Nucleus accumbens (tissue), 56 donors: ENCODE measurements at places on chromosomes 3 and 15.

GRCh38 chr15:65634356-65634755 is 12.6 kb downstream of the SLC24A1 start:
- DNase-seq, result no peak

- DNase-seq, result no peak
Measured at GRCh38 chr15:91929509-91929908, 76.0 kb downstream of the SLCO3A1 start.

DNA sequence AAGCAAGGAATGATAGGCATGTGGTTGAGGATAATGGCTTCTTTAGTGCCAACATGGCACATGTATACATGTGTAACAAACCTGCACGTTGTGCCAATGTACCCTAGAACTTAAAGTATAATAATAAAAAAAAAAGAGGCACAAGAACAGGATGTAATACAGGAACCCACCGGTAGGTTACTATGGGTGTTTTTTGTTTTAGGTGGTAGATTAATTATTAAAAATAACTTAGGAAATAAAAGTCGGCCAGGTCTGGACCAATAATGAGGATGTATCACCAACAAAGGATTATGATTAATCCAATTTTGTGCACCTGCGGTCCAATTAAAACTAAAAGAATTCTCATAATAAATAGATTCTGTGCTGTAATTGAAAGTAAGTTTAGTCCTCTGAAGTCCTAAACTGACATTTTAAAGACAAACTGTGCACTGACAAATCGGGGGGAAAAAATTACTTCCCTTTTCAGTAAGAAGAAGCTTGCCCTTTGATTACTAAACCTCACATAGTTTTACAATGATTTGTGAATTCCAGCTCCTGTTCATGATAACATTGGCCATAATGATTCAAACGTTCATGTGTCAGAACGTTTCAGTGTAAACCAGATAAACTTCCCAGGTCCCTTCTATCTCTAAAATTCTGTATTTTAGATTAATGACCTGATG is 62.2 kb downstream of the CASR start:
- no peak for DNase-seq

GRCh38 chr3:8891774-8892173 is 71.5 kb downstream of the RAD18 start:
- DNase-seq, result no peak

GRCh38 chr3:183980403-183980802 is 37.3 kb downstream of the ABCC5 start:
- DNase-seq, result no peak

GRCh38 chr15:83685916-83686332 is 32.0 kb downstream of the ADAMTSL3 start:
- no peak for DNase-seq

DNA sequence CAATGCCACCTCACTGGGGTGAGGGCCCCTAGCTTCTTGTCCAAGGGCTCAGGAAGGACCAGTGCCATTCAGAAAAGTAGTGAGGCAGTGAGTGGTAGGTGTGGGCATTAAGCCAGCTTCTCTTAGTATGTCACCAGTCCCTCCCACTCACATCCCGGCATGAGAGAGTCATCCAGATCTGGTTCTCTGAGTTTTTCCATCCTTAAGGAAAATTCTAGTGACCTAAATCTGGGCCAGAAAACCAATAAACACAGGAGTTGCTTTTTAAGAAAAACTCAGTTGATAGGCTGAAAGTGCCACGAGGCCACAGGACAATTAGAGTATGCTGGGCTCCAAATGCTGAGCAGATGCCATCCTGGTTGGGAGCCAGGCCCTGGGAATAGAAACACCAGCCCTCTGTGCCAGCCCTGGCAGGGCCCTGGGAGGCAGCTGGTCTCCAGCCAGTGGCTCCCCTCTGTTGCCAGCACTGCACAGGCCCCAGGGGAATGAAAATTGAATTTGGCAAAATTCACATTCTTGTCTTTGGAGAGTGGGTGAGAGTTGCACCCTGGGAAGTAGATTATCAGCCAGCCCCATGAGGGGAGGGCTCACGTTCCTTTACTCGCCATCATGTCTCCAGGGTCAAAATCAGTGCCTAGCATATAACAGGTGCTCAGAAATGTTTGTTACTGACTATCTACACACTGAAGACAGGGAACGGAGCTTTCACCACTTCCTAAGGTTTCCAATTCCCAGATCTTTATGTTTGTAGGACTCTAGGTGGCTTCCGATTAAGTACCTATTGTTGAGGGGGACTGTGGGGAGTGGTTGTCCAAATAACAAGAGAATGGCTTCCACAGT is 52.8 kb downstream of the FAM43A start:
- peak; percentile 74 for DNase-seq

DNA sequence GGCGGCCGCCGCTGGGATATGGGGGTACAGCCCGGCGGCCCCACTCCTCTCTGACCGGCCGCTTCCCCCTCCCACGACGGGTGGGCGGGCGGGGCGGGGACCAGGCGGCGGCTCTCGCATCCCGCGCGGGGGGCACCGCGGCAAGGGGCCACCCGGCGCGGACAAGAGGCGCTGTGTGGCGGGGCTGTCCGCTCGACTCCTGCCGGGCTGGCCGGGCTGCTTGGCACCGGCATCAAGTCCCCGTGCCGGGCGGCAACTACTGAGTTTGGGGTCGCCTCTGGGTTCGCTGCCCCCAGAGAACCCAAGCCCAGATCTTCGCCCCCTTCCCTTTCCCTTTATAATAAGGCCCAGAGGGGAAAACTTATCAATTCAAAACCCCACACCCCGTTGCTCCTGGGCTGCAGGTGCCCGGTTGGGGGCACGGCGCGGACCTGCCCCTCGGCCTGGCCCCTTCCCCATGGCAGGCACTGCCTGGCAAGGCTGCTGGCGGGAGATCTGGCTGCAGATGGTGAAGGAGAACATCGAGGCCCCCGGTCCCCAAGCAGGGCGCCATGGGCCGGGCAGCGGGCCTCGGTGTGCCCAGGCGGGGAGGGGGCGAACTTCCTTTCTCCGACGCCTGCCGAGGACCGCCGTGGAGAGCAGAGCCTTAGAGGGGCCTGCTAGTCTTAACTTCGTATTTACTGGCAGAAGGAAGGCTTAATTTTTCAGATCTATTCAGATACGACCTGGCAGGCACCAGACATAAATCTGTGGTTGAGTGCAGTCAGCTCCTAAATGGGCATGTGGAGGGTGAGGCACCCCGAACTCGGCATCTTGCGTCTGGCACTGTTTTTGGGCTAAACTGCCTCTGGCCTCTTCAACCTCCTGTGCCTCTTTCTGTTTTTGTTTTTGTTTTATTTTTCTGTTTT is 911 bp downstream of the APBA2 start:
- DNase-seq, result no peak

DNA sequence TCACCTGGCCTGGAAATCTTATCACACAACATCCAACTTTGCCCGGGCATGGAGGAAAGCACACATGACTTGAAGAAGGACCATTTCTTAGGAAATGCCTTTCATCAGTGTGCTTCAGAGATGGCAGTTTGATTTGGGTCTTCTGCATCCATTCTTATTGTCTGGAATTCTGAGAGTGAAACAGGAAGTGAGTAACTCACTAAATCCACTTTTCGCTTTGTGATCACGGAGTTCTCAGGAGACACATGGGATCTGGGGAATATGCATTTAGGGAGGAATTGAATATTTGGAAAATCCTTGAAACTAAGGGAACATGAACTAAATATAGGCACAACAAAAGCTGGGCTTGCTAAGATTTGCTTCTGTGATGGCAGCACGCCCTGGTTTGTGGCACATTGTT is 212.5 kb upstream of the FEZF2 start:
- DNase-seq, result no peak

DNA sequence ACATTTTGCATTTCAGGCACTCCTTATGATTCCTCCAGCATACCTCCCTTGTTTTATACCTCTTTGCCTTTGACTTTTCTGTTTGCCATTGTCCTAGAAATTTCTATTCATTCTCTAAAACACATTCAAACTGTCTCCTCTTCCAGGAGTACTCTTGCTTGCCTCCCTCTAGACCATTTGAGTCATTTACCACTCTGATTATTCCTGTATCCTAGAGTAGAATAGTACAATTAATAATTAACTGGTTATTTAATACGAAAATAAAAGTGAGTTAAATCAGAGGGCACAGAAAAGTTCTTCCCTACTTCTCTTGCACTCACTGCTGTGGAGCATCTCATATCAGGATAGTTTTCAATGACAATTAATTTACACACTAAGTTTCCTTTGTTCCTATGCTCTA is 290.2 kb upstream of the RORA start:
- DNase-seq, result no peak

GRCh38 chr3:100575704-100576103 is 33.7 kb upstream of the ADGRG7 start:
- DNase-seq, result no peak

DNA sequence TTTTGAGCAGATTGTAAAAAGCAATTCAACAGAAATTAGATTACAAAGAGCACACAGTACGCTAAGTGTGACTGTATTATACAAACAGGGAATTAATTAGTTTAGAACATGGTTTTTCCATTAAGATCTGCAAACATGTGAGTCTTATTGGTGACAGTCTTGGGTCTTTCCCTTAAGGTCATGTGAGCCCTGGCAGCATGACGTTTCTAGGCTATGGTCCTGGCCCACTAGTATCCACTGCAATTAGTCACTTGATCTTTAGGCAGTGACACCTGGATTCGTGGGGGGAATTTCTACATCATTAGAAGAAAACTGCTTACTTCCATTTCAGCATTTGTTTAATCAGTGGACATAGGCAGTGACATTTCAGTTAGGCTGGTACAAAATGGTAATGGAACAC is 360.2 kb upstream of the NR2F2 start:
- DNase-seq, result no peak

DNA sequence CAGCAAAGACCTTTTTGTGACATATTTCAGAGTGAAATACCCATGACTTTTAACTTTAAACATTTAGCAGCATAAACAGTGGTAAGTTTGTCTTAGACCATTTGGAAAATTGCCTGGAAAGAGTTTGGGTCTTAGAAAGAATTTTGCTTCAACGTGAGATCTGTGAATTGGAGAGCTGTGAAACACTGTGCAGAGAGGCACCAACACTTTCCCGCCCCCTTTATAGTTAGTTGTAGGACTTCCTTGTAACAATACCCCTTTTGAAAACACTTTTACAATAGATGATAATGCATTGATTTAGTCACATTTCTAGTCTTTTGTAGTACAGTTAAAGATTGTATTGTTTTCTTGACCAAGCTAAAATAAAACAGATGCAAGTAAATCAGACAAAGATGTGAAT is 43.5 kb upstream of the MBNL1 start:
- no peak for DNase-seq

- no peak for DNase-seq
Measured at GRCh38 chr3:130850843-130851242, 43.0 kb upstream of the ATP2C1 start.

- DNase-seq, result peak; percentile 58
Measured at GRCh38 chr3:123660900-123661299, 76.0 kb upstream of the HACD2 start.

DNA sequence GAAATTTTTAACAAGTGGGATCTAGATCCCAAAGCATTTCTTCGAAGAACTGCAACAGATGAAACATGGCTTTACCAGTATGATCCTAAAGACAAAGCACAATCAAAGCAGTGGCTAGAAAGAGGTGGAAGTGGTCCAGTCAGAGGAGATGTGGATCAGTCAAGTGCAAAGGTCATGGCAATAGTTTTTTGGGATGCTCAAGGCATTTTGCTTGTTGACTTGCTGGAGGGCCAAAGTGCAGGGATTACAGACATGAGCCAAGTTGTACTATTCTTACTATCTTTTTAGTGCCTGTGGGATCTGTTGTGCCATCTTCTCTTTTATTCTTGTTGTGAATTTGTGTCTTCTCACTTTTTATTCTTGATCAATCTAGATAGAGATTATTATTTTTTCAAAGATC is 82.0 kb downstream of the REC114 start:
- no peak for DNase-seq

- no peak for DNase-seq
Measured at GRCh38 chr15:38012894-38013293, 78.5 kb downstream of the TMCO5A start.
